Foreskin fibroblast (primary cell): ENCODE measurements at places on chromosomes 3 and 15.

GRCh38 chr3:36192901-36193300, 187.4 kb upstream of the STAC start:
- DNase-seq: no peak

- no peak for DNase-seq
These were observed 84.9 kb upstream of the PSMD6 start for GRCh38 chr3:64108231-64108630.

DNA sequence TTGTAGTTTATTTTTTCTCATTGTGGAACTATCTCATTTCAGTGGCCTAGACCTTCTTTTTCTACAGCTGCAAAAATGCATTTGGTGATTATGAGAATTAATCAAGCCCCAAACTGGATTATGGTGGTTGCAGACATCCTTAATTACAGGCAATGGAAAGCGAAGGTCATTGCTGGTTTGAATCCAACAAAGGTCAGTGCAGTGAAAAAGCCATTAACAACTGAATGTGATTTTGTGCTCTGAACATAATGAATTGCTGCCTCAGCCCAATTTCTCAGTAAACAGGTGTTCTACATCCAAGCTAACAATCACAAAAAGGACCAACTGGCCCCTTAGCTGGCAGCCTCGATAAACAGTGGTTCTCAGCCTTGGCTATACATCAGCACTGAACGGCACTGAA, 260.1 kb upstream of the DPPA4 start:
- no peak for DNase-seq

DNA sequence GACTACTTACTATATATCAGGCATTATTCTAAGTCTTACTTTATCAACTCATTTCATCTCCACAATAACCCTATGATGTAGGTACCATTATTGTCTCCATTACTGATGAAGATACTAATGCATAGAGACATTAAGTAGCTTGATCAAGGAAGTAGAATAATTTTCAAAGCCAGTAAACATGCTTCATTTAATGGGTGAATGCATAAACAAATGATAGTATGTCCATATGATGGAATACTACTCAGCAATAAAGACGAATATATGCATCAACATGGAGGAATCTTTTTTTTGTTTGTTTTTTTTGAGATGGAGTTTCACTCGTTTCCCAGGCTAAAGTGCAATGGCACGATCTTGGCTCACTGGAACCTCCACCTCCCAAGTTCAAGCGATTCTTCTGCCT, 184.9 kb downstream of the FMN1 start:
- DNase-seq: no peak

DNA sequence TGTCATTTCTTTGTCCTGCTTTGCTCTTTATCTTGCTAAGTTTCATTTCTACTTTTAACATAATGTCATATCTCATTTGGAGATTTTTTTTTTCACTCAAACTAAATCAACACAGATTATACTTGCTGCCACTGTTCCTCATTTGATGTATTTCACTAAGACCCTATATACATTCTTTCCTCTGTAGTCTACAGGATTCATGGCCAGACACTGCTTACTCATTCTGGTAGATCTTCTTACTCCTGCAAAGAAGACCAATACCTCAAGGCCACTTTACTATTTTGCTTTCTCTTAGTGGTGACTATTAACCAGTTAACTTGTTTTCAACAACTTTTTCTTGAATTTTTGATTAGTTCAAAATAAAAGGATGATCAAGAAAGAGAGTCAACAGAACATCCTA, 26.6 kb downstream of the SLC24A5 start:
- no peak for DNase-seq

GRCh38 chr3:173275740-173276139, 121.8 kb upstream of the NLGN1 start:
- no peak for DNase-seq

- DNase-seq: no peak
These were observed 278.9 kb downstream of the MECOM start for GRCh38 chr3:169384573-169384972.

GRCh38 chr15:77183066-77183465, 112.2 kb upstream of the TSPAN3 start:
- DNase-seq: no peak

- DNase-seq: no peak
These were observed 345.5 kb downstream of the SQOR start for GRCh38 chr15:45980366-45980765.

GRCh38 chr3:185216607-185216958, 37.3 kb downstream of the EHHADH start:
- no peak for DNase-seq

DNA sequence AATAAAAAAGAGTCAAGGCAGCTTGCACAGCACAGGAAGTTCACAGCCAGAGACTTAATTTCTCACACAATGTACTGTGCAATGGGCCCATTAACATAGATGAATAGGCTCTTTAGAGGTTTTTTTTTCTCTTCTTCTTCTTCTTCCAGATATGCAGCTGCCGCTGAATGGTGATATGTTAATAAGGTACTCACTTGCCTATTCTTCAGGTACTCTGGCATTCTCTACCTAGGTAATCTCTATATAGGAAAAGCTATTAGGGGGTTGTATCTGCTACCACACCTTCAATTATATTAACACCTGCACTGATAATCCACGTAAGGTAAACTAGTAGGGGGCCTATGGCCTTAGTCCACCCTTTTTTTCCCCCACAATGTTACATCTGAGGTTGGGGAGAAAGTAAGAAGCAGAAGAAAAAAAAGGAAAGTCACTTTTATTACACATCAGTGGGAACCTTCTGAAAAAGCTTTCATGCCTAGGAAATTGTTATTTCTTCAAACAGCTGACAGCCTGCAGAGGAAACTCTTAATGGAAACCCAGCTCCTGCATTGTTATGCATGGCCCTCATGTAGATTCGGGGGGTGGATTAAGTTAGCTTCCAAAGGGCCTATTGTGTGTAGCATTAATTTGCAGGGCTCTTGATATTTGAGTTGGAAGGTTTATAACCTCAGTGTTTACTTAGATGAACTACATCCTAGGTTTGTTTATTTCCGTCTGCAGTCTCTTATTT, 525.5 kb downstream of the ZIC1 start:
- no peak for DNase-seq

- no peak for DNase-seq
These were observed 122.0 kb downstream of the SLC25A26 start for GRCh38 chr3:66342717-66343356.

DNA sequence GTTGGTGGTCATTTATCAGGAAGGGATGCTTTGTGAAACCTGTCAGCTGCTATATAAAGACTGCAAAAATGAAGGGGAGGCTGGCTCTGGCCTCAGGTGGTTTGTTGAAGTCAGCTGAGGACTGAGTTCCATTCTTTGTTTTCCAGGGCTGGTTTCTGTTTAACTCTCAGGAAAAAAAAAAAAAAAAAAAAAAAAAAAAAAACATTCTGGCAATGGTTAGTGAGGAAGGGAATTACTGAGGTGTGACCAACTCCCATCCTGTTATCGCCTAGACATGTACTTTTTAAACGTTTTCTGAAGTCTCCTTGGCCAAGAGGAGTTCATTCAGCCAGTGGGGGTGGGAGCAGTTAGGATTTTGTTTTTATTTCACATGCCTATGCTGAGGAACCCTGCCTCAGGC, 316.3 kb downstream of the OXSM start:
- no peak for DNase-seq

GRCh38 chr15:73750438-73750837, 2.7 kb downstream of the INSYN1 start:
- no peak for DNase-seq

GRCh38 chr15:42163947-42164550, 7.6 kb upstream of the PLA2G4F start:
- no peak for DNase-seq

DNA sequence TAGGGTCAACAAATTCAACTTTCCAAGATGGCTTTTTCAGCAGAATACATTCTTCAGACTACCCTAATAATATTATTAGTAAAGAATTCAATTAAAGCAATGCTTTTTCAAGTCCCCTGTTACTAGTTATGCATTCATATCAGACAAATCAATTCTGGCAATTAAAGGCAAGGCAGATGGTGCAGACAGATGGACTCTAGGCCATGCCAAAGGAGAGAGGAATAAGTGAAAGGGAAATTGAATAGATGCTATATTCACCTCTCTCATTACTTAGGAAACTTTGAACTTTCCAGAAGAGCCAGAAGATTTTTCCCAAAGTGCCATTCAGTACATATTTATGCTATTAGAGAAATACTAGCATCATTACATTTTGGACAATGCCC, 487.7 kb upstream of the RASGRP1 start:
- no peak for DNase-seq

- DNase-seq: peak; percentile 55
These were observed 69.4 kb downstream of the BFSP2 start for GRCh38 chr3:133469140-133469731.

GRCh38 chr3:129038121-129038855, 22.3 kb upstream of the GP9 start:
- DNase-seq: no peak

- peak; percentile 12 for DNase-seq
These were observed 29.3 kb upstream of the ST3GAL6 start for GRCh38 chr3:98733812-98734281.

DNA sequence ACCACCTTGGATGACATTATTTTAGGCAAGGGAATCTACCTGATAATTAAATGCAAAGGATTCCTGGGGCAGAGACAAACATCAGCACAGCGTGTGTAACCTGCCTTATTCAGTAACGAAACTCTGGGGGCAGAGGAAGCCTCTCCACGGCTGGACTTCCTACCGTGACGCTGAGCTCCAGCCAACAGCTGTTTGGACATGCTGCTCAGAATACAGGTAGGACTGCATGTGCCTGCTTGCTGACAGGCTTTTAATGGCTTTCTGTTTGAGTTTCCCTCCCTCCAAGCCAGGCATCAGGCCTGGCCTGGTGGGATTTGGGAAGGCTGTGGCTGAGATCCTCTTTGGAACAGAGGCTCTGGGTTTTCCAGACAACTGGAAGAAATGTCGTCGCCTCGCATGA, 150.6 kb downstream of the ADAMTS17 start:
- no peak for DNase-seq

- DNase-seq: peak; percentile 23
These were observed 228.7 kb downstream of the SLCO3A1 start for GRCh38 chr15:92082006-92082843.

DNA sequence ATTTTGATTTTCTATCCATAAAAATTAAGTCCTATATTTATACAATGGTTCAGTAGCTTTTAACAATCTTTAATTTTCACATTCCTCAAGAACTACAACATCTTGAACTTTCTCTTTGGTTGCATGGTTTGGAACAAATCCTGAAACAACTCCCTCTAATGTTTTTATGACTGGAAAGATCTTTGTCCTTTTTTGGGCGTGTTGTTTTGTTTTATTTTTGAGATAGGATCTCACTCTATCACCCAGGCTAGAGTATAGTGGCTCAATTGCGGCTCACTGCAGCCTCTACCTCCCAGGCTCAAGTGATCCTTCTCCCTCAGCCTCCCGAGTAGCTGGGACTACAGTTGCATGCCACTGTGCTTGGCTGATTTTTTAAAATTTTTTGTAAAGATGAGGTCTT, 4.0 kb downstream of the STX19 start:
- DNase-seq: no peak

- DNase-seq: no peak
These were observed 36.0 kb upstream of the CORO2B start for GRCh38 chr15:68542771-68543164.

DNA sequence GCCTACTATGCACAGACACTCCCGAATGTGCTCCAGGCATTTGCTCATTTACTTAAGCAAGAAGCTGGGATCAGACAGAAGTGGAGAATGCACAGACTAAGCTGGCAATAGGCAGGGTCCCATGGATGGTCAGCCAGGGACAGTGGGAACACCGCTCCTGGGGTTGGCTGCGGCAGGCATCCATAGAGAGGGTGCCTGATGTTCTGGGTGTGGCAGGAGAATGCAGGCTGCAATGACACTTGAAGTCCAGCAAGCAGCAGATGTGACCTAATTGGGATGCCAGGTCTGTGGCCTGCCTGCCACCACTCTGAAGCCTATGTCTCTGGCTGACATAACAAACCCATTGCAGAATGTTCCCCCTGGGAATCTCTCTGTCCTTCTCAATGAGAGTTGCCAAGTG, 40.2 kb upstream of the SLC6A11 start:
- DNase-seq: no peak
